ENCODE measurements at places on chromosomes 7 and 10. TPM values are rescaled to one million over a fixed set of nuclear protein-coding genes. Genes with fewer than 3 reads are reported as not detected.

The AGBL3 gene
- polyA plus RNA-seq = 11.0 TPM

The CYCS gene
- 191 TPM for polyA plus RNA-seq

The ANKRD7 gene
- 4.1 TPM for polyA plus RNA-seq

The MOGAT3 gene
- 1.1 TPM for polyA plus RNA-seq

The CAMK2B gene
- 2.1 TPM for polyA plus RNA-seq

The ZNF438 gene
- 8.2 TPM for polyA plus RNA-seq

The LMOD2 gene
- polyA plus RNA-seq = 0.21 TPM

The HSPA12A gene
- 35.8 TPM for polyA plus RNA-seq

The MET gene
- 44.5 TPM for polyA plus RNA-seq

The NKX1-2 gene
- polyA plus RNA-seq = not detected

The PHTF2 gene
- polyA plus RNA-seq = 23.9 TPM
